ENCODE measurements at places on chromosomes 7 and 10.

GRCh38 chr7:33076737-33077136 is 14.2 kb upstream of the NT5C3A start:
- no peak for DNase-seq

DNA sequence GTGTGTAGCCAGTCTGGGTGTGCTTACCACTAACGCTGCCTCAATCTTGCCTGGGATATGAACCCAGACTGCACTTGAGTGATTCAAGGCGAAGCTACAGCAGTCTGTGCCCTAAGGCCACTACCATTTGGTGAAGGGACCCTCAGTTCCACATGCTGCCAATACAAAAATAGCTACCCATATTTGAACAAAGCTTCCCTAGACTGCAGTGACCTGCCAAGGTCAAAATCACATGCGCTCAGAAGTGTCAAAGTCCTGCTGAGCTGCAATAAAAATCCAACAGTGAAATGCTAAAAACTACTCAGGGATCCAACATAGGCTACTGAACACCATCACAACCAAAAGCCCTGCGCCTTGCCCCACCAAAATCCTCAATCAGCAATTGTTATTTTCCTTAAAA is 472.3 kb upstream of the VSTM2A start:
- DNase-seq, result no peak

DNA sequence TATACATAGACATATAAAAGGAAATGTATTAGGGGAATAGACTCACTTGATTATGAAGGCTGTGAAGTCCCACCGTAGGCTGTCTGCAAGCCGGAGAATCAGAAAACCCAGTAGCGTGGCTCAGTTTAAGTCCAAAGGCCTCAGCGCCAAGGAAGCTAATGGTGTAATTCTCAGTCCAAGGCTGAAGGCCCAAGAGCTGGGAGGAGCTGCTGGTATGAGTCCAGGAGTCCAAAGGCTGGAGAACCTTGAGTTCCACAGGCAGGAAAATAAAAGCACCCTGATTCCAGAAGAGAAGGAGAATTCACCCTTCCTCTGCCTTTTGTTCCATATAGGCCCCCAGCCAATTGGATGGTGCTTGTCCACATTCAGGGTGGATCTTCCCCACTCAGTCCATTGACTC is 166.2 kb upstream of the TAC1 start:
- DNase-seq, result no peak

GRCh38 chr10:32317795-32318357 is 29.1 kb downstream of the EPC1 start:
- DNase-seq, result no peak

DNA sequence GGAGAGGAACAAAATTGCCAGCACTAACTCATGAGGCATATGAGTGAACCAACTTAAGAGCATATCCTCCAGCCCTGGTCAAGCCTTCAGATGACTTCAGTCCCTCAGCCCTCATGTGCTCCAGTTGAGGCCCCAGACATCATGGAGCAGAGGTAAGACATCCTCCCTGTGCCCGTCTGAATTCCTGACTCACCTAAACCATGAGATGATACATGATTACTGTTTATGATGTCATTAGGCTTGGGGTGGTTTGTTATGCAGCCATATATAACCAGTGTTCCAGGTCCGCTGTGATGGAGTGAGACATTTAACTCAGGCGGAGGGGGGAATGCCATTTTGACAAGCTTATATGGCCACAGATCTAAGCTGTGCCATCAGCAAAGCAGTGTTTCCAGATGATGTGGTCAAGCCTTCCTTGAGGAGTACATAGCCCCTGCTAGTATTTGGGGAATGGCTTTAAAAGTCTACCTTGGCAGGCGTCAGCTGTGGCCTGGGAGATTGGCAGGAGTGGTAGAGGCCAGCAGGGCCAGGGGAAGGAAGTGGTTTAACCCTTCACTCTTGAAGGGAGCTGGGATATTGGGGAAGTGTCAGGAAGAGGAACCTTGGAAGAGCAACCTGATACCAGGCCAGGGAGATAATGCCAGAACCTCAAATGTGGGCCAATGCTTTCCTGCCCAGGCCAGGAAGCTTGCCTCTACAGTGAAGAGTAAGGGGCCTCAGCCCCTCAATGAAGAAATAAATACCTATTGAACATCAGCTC is 343.0 kb upstream of the PODXL start:
- peak; percentile 29 for DNase-seq

GRCh38 chr7:5248201-5248885 is 34.4 kb upstream of the SLC29A4 start:
- DNase-seq, result no peak

DNA sequence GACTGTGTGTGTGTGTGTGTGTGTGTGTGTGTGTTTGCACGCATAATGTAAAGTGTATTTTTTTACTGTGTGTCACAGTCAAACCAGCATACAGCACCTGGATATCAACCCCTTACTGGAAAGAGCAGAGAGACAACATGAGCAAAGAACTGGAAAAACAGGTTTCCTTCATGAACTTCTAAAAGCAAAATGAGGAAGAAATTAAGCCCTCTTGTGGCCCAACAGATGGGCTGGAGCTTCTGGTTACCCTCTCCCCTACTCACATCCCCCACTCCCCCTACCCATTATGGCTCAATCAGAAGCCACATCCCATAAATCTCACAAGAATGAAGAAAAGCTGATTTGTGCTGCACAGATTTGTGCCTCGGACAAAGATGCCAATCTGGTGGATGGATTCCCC is 36.2 kb downstream of the PDE1C start:
- no peak for DNase-seq

GRCh38 chr7:75920431-75921161 is 5.6 kb downstream of the POR start:
- DNase-seq, result peak; percentile 24

DNA sequence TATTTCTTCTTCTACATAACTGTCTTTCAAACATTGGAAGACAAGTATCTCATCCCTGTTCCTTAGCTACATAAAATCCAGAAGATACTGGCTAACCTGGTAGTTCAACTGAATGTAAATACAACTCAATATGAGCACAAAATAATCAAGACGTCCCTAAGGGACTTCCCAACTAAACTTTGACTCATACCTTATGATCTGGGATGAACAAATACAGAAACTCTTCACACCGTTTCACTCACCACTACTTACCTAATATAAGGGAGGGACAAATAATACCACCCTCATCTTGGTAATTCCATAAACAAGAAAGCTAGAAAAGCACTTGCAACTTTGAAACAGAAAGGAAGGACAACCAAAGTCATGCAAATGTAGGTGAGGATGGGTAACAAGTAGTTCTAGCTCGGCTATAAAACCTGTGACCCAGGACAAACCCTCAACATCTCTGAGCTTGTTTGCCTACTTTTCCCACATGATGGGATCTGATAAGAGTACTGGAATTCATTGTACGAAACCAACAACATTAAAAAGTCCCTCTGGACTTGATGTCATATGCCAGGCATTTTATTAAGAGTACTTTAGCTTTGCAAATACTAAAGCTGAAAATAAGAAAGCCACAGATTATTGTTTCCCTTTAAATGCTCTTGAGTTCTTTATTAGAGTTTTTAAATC is 121.9 kb downstream of the STRA8 start:
- DNase-seq, result no peak

DNA sequence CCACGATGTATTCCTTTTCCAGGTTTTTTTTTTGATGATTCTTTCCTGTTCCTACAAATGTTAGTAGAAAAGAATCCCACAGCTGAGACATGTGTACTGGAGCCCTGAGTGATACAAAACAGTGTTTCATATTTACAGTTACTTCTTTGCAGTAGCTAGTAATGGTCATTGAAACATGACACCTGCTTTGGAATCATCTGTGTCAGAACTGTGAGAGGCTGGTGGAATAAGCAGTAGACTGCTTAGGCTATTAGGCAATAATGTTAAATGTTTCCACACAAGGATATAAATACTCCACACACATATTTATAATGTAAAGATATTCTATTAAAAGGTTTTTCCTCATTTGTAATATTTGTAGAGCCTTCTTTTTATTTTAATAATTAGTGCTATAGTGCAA is 394.0 kb downstream of the THSD7A start:
- DNase-seq, result peak; percentile 34

DNA sequence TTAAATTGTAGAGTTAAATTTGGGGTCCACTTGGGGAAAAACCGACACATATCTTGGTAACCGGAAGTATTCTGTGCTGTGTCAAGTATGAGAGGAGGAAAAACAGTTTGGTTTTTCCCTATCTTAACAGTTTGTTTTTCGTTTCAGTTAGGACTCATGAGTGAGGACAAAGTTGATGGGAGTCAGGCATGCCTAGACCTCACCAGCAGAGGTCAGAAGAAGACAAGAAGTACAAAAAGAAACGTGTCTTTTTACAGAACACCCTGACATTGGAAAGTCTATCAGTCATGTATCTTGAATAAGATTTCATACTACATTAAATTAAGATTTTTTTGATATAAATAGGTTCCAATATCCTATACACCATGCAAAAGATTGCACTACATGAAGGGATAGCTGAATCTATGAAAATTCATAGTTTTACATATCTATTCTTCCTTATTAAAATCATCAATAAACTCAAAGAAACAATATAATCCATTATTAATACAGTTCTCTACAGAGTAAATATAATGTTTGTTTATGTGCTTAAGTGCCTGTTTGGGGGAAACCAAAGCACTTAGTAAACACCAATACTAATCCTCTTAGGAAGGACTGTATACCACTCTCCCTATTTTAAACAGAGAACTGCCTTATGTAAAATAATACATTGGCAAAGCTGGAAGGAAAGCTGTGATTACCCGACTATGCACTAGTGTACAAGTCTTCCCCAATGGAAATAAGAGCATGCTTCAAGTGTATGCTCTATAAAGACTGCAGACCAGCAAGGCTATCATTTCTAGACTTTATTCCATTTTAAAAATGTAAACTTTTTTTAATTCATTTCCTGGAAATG is 95.6 kb downstream of the USP6NL start:
- peak; percentile 80 for DNase-seq

DNA sequence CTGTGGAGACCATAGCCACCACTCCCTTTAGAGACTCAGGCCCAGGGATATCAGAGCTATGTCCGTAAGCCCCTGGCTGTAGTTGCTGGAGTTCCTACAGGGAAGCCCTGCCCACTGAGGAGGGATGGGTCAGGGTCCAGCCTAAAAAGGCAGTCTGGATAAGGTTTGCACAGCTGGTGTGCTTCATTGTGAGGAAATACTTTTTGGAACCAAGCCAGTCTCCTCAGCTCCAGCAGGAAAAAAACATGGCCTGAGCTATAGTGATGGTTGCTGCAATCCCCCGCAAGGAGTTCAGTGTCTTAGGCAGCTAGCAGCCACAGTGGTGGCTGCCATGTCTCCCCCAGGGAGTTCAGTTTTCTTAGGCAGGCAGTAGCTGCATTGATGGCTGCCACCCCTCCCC is 52.6 kb upstream of the CYP2C8 start:
- DNase-seq, result peak; percentile 8

DNA sequence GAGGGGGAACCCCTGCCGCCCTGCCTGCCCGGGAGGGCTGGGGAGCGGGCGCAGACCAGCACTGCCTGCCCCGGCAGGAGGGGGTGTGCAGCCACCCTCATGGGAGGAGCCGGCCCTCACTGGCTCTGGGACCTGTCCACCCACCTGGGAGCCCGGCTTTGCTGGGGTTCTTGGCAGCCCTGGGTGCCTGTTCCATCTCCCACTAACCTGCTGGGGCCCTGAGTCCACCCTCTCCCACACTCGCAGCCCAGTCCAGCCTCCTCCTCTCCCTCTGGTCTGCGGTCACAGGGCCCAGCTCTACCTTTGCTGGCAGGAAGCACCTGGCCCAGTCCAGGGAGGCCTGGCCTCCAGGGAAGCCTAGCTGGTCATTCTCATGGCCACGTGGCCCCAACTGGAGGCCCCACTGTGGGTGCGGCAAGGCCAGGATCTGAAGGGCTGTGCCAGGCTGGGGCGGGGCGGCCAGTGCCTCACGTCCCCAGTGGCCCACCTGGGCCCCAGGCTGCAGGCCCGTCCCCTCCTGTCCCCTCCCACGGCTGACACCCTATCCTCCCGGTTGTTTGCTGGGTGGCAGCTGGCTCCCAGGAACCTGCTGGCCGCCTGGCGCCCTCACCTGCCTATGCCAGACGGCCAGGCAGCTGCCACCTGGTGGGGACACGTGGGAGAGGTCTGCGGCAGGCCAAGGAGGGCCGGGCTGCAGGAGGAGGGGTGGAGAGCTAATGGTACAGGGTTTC is at the start of gene TMEM184A:
Gene TMEM184A, minus strand, starts transcription at position 393 of the 731 bp plus-strand sequence. CDS start 721 bp downstream, outside the sequence.
- no peak for DNase-seq

GRCh38 chr7:151286148-151286547 is 37.7 kb upstream of the SMARCD3 start:
- DNase-seq, result peak; percentile 43

GRCh38 chr7:140304191-140304799 is 94.0 kb downstream of the SLC37A3 start:
- DNase-seq, result peak; percentile 46

DNA sequence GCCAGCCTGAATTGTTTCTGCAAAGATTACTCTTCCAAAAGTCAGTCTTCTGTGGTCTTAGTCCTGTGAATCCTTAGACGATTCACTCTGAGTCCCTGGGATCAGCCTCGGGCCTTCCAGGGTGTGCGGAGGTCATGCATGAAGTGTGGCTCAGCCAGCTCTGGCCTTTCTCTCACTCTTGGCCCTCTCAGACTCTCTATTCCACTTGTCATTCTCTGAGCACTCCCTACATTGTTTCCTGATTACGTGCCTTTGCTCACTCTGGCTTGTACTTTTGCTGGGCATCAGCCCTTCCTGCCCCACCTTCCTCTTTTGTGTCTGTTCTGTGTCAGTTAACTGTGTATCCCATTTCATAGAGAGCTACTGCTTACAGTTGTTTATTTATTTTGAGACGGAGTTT is 36.0 kb downstream of the CCNY start:
- peak; percentile 89 for DNase-seq

DNA sequence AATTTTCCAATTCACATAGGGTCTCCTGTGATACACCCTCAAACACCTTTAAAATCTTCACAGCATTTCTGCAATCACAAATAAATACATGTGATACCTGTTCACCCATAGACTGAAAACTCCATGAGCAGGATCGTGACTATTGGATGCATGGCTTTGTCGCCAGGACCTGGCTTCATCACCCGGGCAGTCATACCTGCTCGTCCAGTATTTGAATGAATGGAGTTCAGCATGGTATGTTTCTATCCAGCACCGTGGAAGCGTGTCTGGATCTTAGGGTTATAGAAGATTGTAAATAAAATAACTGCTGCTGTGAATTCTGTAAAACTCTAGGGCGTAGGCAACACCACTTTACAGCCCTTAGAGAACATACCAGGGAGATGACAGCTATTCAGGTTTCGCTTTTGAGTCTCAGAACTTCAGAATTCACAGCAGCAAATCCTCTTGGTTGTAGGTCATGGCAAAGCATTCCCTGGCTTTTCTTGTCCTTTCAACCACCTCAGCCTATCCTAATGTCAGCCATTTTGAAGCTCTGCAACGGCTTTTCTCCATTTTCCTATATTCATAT is 47.4 kb upstream of the USP6NL start:
- DNase-seq, result no peak

GRCh38 chr7:29896685-29897411 is 90.5 kb downstream of the WIPF3 start:
- no peak for DNase-seq

GRCh38 chr10:98560565-98560964 is 113.8 kb upstream of the HPS1 start:
- DNase-seq, result peak; percentile 49

DNA sequence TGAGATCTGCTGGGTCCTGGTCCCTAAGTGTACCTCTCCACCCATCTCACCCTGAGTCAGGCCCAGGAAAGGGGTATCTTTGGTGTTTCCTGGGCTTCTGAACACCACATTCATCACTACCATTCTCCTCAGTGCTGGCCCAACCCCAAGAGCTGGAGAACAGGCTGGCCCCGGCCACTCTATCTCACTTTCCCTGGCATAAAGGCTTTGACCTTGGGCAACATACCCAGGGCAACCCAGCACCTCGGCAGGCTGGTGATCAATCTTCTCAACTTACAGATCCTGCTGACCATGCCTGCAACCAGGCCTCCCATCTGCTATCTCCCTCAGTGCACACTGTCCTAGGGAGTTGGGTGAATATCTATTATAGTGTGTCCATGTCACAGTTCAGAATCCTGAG is 2.1 kb downstream of the VSIR start:
- no peak for DNase-seq

Data from GM23248 (cell line).